ENCODE measurements at places on chromosomes 2 and 18.

DNA sequence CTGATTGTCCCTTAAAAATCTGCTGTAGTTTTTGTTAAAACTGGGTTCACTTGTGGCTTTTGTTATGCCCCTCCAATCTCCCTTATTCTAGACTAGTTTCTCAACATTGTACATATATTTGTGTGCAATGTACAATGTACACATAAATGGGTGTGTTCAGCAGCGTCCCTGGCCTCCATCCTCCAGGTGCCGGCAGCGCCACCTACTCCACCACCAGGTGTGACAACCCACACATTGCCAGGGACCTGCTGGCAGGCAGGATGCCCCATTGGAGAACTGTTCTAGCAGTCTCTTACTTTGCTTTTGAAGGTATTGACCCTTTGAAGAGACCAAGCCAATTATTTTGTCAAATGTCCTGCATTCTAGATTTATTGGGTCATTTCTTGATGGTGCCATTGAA lies 75.4 kb downstream of the SH3RF3 start:
- DNase-seq, result no peak

- DNase-seq, result no peak
These were observed 34.1 kb downstream of the SS18 start for GRCh38 chr18:26056291-26056690.

GRCh38 chr2:181882246-181883020 lies 9.1 kb upstream of the ITPRID2 start:
- DNase-seq, result no peak

DNA sequence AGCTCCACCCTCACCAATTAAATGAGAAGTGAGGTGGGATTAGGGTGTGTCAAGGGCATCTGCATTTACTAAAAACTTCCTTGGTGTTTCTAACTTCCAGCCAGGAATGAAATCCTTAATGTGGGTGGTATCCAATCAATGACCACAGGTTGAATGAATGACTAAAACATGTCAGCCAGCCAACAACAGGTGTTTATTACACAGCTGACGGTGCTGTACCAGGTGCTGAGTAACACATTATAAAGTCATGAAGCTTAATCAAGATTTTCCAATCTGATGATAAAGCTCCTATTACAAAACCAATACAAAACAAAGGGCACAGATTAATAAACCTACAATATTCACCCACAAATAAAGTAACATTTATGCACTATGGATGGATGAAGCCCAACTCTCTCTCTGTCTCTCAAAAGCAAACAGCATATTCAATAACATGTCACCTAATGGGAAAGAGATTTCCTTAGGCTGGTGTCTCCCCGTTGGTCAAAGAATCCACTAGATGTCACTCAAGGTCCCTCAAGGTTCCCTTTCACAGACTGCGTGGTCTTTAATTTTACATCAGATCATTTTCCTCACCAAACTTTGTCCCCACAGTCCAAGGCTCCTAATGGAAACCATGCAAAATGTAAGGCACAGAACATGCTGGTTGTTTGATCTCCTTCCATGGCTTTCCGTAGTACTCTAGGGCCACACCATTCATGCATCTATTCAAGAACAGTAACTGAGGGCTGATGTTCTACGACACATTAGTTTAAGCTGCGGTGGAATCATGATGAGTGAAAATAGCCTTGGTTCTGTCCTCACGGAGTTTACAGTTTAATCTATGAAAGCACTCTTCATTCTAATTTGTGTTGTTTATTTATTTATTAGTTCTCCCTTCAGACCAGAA lies 6.4 kb upstream of the PTPN4 start:
- DNase-seq, result no peak

DNA sequence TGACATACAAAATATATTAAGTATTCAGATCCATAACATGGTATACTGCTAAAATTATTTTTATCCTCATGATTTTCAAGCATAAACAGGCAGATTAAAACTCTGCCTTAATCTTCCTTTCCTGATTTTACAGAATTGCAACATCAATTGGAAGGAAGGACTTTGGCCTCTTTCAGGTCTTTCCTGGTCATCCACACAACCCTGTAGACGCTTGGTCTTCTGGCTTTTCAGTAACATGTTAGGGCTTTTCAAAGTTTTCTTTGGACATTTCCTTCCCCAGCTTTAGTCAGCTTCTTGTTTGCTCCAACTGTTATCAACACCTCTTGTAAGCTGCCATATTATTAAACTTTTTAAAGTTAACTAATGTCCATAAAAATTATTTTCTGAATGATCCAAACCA lies 1364.9 kb upstream of the NRXN1 start:
- no peak for DNase-seq

GRCh38 chr2:106161938-106162820 lies 31.9 kb downstream of the UXS1 start:
- DNase-seq, result no peak

- no peak for DNase-seq
These were observed 137.6 kb downstream of the COPS8 start for GRCh38 chr2:237223201-237223861.
